ENCODE measurements at places on chromosomes 7 and 10. TPM values are rescaled to one million over a fixed set of nuclear protein-coding genes. Genes with fewer than 3 reads are reported as not detected.

TLX1 gene
- polyA plus RNA-seq: not detected

LIPF gene
- 0.46 TPM for polyA plus RNA-seq

GPR141 gene
- 0.20 TPM for polyA plus RNA-seq

SNCG gene
- 29.7 TPM for polyA plus RNA-seq

TDRD1 gene
- 0.05 TPM for polyA plus RNA-seq

COL28A1 gene
- polyA plus RNA-seq: 14.8 TPM

DNA sequence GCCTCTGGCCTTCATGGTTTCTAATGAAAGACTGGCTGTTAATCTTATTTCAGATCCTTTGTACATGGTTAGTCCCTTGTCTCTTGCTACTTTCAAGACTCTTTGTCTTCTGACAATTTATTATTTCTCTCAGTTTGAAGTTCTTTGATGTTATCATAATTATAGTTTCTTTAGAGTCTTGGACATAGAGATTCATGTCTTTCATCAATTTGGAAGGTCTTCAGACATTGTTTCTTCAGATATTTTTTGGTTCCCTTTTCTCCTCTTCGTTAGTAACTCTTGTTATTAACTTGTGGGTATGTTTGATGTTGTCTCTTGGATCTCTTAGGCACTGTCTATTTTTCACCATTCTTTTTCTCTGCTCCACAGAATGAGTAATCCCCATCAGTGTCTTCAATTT is 8.7 kb downstream of the ZNF37A start:
- DNase-seq: no peak

DNA sequence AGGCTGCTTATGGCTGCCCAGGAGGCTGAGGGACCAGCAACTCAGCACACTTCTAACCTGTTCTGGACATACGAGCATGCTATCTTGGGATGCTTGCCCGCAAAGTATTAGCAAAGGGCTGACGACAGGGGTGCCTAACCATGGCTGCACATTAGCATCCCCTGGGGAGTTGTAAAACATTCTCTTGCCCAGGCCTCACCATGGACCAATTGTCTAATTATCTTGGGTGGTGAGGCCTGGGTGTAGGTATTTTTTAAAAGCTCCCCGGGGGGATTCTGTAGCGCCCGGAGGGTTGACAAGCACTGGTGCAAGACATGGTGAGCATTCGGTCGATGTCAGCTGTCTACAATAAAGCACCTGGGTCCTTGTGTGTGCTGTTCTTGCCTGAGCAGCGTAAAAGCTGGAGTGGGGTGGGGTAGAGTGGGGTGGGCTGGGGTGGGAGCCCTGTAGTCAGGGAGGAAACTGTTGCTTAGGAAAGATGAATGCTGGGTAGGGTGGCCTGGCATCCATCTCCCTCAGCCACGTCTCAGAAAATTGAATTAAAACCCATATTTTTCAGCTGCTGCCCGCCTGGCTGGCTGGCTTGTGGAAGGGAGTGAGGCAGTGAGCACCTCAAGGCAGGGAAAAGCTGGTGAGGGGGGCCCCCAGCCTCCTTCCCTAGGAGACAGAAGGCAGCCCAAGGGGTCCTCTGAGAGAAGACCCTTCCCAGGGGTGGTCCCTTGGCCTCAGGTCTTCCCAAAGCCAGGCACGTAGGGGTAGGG is 2.9 kb upstream of the ADCYAP1R1 start:
- no peak for DNase-seq

DNA sequence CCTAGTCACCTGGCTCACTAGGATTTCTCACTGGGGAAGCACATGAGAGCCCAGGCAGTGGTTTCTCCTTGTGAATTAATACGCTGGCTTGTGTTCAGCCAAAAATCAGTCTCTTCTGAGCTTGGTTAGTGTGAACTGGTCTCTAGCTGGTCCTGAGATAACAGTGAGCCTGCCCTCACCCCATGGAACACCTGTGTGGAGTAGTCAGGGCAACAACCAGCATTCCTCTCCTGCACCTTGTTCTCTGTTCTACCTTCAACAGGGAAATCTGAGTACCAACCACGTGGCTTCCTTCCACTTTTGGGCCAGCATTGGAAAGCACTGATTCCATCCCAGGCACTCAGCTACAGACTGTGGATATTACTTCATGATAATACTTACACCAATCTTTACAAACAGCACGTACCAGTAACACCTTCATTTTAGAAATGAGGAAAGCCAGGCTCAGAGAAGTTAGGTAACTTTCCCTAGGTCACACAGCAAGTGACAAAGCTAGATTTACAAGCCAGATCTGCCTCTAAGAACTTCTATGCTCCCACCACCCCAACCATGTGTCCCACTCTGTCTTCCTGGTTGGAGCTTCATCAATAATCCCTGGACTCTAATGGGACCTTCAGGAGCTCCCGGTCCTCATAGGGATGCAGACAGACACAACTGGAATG is 106.6 kb downstream of the GRID1 start:
- no peak for DNase-seq

DNA sequence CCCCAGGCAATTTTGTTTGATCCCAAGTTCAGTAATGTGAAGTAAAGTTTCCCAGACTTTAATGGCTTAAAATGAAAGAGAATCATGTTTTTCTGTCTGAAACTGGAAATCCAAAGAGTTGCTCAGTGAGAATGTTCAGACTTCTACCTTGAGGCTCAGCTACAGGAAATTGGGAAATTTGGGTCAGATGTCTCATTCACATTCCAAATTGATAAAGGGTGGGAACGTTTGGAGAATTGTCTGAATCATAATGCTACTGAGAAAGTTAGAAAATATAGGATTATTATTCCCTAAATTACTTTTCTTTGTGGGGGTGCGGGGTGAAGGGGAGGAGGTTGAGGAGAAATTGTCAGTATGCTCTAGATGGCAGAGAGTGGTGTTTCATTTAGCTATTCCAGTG is 773.9 kb downstream of the LRMDA start:
- no peak for DNase-seq

DNA sequence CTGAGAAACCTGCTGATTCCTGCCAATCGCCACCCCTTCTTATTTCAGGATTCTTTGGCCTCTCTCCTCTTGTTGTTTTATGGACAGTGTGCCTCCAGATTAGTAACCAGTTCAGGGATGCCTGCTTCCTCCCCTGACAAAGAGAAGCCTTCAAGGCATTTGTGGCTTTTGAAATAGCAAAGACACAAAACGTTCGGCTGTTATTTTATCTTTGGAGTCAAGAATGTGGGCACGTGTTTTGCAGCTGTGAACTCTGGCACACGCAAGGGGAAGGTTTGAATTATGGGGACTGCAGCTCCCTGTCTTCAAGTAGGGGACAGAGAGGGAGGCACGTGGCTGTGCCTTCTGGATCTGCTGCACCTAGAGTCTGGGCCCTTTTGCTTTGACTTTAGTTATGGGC is 157.9 kb upstream of the GRB10 start:
- DNase-seq: no peak

DNA sequence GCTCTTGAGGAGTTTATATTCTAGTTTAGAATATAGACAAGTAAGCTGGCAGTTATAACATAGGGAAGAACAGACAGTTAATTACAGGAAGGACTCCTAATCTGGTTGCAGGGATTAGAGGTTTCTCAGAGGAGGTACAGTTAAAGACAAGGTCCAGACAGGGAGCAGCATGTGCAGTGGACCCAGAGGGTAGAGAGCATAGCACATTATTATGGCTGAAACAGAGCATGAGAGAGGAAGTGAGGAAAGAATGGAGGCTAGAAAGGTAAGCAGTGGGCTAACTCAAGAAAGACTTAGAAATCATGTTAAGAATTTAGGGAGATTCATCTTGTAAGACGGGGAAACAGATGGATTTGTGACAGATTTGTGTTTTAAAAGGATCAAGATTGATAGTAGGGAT is 9.7 kb downstream of the MIOS start:
- DNase-seq: no peak

DNA sequence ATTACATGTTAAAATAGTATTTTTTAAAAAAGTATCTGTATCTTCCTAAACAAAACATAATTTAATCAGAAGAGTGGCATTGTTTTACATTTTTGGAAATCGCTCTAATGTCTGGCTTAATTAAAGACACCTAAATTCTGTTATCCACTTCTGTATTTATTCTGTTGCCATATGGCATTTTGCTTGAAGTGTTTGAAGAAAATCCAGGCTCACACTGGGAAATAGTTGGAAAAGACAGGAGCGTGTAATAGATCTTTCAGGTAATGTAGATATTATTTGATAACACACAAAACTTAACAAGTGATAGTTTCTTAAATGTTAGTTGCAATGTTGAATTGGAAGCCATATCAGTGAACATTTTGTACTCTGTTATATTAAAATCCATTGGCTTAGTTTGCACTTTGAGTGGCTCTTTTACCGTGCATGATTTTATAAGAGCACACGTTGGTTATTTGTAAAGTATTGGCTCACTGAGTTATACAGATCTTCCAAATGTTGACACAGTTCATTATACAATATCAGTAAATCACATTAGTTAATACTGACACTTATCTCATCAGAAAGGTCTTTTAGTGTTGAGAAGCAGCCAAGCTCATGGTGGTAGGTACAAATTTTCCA is 128.4 kb upstream of the NPVF start:
- no peak for DNase-seq
